ENCODE measurements at places on chromosomes 5 and 9. TPM values are rescaled to one million over a fixed set of nuclear protein-coding genes. Genes with fewer than 3 reads are reported as not detected.

Gene AGGF1
- total RNA-seq = 29.6 TPM

Gene MED10
- total RNA-seq = 8.8 TPM

Gene CTXN3
- total RNA-seq = not detected

Gene SLC6A3
- not detected for total RNA-seq

Gene PCDHAC2
- total RNA-seq = 0.31 TPM

Gene CLIC3
- total RNA-seq = 4.8 TPM

Gene PCDHB3
- 1.3 TPM for total RNA-seq

Gene GRIN1
- total RNA-seq = 0.06 TPM

Gene ALDH1A1
- total RNA-seq = 46.2 TPM

Gene GMCL2
- total RNA-seq = not detected

Gene NR4A3
- total RNA-seq = 2.4 TPM

Gene SYK
- not detected for total RNA-seq

Gene KLF4
- total RNA-seq = 25.3 TPM

Gene KCNV2
- not detected for total RNA-seq

Gene TAF9
- 87.4 TPM for total RNA-seq

Gene IL7R
- 0.12 TPM for total RNA-seq
